Stimulated activated CD8-positive, alpha-beta memory T cell treated with anti-CD3 and anti-CD28 coated beads, Interleukin-15, amount 100 ng/mL, for 48 hours (primary cell): ENCODE measurements at places on chromosomes 11 and 22.

DNA sequence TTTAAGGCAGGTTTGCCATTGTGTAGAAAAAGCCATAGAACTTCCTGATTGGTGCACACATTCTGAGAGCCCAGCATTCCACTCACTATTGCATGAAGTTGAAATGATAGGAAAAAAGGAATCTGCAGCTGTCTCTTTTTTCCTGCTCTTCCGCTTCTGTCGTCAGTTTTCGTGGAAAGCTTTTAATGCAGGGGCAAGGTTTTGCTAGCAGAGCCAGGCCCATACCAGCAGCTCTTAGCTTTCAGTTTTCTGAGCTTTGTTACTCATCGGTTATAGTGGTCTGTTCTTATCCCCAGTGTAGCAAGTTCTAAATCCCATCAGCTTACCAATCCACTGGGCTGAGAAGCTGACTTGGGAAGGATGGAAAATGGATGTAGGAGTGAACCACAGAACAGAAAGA is 162.9 kb upstream of the TTC12 start:
- DNase-seq, result no peak

DNA sequence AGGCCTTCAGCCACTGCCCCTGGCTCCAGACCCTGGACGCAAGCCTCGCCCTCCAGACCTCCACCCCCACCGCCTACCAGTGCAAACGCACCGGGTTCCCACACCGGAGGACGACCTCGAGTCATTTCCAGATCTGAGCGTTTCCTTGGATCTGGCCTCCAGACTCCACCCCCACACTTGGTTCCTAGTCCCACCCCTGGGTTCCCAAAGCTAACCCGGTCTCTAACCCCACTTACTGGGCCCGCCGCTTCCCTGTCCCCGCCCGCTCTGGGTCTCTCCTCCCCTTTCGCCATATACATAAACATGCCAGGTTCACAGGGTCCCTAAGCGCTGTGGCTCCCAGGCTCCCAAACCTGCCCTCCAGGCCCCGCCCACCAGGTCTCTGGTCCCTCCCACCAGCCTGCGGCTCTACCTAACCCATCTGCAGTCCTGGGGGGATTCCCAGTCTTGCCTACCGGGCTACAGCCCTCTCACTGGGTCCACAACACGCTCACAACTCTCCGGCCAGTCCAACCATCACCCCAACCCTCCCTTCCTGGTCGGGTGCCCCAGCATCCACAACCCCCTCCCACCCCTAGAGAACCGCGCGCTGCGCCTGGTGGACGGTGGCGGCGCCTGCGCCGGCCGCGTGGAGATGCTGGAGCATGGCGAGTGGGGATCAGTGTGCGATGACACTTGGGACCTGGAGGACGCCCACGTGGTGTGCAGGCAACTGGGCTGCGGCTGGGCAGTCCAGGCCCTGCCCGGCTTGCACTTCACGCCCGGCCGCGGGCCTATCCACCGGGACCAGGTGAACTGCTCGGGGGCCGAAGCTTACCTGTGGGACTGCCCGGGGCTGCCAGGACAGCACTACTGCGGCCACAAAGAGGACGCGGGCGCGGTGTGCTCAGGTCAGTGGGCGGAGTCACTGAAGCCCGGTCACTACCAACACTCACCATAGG is 36.7 kb downstream of the CD6 start:
- DNase-seq, result no peak

DNA sequence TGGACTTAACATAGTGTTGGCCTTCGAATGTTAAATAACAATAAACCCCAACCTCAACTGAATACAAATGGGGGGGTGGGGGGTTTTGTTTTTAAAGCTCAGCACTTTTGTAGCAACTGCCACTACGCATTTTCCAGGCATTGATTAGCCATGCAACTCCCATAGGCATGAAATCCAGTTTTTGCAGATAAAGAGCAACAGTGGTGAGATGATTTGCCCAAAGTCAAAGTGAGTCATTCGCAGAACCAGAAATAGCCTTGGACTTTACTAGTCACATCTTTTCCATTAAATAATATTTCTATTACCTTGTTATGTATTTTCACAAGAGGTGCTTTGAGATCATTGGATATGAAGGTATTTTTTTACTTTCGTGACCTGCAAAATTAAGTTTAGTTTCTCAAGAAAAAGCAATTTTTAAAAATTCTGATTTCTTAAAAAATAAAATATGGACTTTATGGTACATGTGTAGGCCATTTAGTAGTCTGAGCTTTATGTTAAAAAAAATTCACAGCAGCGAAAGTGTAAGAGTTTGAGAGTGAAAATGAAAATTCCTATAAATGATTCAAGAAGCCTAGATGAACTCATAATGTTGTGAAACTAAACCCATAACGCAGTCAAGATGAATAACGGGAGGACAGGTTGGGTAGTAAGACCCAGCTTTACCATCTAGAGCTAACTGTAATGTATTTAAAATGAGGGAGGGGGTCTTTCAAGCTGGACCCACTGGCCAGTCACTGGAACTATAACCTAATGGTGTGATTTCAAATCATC is 1.9 kb upstream of the PHF21A start:
- DNase-seq, result no peak

- no peak for DNase-seq
Observed at GRCh38 chr22:17083811-17084441, 874 bp upstream of the IL17RA start.

- no peak for DNase-seq
Observed at GRCh38 chr22:40679964-40680818, 907 bp downstream of the MCHR1 start.

- DNase-seq, result no peak
Observed at GRCh38 chr11:11229647-11230046, 123.4 kb downstream of the CSNK2A3 start.

GRCh38 chr11:118537409-118537980 is 6.5 kb downstream of the TMEM25 start:
- no peak for DNase-seq

GRCh38 chr22:49103314-49104059 is 724.2 kb downstream of the BRD1 start:
- DNase-seq, result no peak

DNA sequence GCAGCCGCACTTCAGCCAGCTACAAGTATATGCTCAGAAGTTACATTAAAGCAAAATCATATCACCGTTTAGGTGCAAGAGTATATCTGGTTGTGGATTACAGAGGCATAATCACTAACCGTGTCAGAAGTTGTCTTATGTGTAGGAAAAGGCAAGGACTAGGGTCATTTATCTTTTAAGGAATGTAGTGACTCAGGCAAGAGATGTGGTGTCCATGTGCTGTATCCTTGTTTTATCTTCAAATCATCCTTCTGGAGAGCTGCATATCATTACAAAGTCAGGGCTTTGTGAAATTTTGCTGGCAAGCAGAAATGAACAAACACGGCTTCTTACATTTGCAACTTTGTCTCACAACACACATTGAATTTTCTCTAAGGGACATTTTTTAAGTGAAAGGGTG is 12.7 kb upstream of the CHORDC1 start:
- no peak for DNase-seq

DNA sequence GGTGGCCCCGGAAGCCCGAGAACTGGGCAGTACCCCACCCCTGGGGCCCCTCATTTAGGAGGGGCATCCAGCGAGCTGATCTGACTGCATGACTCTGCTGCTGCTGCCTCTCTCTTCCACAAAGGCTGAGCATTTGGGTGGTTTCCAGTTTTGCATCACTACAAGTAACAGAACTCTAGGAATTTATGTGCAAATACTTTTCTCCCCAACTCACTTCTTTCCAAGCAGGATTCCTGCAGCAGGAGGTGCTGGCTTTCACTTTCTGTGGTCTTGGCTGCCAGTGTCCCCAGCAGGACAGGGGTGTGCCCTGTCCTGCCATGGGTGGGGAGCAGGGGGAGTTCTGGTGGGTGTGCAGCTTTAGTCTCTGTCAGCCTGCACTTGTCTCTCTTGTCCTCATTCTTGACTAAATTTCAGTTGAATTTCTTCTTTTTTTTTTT is 21.2 kb downstream of the UPB1 start:
- DNase-seq, result no peak

DNA sequence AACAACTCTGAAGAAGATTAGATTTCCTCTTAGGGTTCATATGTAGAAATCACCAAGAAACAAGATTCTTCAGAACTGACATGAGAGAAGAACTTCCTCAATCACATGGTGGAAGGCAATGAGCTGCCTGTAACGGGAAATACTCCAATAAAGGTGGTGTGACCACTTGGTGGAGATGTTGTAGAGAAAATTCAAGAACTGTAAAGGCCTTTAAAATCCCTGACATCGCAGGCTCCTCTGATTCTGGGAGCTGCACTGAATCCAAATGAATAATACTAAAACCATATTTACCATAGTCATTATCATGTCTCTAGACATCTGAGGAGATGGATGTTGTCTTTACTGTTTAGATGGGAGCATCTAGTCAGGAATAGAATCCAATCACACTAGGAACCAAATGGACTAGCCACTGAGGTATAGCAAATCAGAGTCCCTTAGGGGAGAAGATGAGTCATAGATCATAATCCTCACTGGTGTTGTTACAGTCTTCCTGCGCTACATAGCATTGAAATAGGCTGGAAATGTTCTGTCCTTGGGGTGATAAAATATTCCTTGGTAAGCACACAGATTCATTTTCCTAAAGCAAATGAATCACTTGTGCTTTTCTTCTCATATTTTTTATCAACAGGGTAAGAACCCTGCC is 321.6 kb upstream of the TENM4 start:
- DNase-seq, result no peak

GRCh38 chr11:75380716-75381420 is 18.4 kb upstream of the RPS3 start:
- no peak for DNase-seq

DNA sequence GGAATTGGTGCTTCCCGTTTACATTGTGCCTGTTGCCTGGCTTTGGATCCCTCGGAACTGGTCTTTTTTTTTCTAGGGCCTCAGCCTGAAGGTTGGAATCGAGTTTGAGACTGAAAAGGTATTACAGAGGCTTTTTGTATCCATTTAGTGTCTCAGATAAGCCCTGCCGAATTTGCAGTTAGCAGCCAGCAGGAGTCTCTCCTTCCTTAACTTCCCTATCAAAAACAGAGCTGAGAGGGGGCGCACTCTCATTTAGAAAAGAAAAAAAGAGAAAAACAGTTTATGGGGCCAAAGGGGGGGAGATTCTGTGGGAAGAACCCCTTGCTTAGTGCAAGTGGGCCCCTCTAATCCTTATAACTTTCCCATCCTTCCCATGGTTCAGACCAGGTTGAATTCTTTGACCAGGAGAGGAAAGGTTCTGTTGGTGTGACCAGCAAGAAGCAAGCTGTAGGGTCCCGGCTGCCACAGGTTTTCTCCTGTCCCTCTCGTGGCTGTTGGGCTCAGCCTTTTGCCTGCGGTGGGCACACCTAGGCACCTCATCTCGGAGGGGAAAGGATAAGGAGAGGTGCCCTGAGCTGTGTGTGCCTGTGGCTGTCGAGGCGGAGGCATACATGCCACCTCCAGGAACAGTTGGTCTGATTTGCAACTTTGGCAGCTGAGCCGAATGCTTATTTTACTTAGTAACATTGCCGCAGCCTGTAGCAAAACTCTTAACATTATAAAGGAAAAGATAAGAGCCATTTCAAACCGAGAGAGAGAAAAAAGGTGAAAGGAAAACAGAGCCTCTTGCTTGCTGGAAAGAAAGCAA is 565.0 kb upstream of the CNTN5 start:
- no peak for DNase-seq

DNA sequence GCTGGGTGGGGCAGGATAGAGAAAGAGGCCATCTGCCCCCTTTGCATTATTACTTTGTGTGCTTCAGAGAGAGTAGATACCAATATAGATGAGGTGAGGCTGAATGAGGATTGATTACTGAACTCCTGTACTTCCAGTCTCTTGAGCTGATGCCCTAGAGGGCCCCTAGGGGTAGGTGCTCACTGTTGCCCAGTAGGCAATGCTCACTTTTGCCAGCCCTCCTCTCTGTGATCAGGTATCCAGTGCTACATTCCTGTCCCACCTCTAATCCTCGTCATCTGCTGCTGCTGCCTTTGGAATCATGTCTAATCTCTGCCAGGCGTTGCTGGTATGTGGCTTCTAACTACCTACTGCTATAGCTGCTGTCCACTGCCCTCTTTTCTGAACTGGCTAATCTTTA is 57.2 kb downstream of the CCDC83 start:
- DNase-seq, result no peak

DNA sequence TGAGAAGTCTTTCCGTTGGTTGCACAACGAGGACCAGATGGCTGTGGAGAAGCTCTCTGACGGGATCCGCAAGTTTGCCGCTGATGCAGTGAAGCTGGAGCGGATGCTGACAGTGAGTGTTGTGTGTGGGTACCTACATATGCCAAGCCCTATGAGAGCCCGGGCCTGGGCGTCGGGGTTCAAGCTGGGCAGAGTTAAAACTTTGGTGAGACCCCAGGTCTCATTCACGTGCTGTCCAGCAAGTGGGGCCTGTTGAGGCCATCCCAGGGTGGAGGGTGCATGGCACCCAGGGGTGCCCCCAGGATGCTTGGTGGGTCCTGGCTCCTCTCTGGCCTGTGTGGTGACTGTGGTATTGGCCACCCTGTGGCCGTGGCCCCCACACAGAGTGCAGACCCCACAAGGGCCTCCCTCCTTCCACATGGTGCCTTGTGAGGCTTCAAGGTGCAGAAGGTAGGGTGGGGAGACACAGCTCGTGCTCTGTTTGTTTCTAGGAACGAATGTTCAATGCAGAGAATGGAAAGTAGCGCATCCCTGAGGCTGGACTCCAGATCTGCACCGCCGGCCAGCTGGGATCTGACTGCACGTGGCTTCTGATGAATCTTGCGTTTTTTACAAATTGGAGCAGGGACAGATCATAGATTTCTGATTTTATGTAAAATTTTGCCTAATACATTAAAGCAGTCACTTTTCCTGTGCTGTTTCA is 12.8 kb downstream of the GATD1 start:
- no peak for DNase-seq

DNA sequence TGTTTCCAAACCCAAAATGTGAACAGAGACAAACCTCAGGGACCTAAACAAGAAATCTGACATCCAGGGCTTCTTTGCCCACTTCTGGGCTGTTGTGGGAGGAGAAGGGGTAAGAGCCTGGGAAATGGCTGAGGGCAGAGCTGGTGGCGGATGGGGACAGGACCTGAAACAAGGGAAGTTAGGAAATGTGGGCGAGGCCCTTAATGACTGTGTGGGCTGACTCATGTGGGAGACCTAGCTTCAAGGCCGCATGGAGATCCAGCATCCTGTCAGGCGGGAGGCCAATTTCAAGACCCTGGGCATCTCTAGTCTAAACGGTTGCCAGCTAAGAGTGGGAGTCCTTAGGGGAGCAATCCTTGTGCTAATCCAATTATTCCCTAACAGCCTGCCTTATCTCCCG is 2.1 kb upstream of the OAF start:
- DNase-seq, result no peak

DNA sequence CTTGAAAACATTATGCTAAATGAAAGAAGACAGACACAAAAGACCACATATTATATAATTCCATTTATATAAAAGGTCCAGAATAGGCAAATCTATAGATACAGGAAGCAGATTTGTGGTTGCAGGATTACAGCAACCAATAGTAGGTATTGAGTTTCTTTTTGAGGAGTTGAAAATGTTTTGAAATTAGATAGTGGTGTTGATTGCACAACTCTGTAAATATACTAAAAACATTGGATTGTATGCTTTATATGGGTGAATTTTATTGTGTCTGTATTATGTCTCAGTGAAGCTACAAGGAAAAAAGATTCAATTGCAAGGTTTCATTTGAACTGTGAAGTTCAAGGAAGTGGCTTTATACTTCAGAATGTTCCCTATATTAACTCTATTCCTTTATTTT is 3.0 kb upstream of the RRAS2 start:
- DNase-seq, result no peak
